ENCODE measurements at places on chromosomes 11 and 22.

GRCh38 chr11:123475469-123475868, 45.4 kb downstream of the GRAMD1B start:
- no peak for DNase-seq

GRCh38 chr11:17762309-17762974, 27.9 kb downstream of the KCNC1 start:
- no peak for DNase-seq

DNA sequence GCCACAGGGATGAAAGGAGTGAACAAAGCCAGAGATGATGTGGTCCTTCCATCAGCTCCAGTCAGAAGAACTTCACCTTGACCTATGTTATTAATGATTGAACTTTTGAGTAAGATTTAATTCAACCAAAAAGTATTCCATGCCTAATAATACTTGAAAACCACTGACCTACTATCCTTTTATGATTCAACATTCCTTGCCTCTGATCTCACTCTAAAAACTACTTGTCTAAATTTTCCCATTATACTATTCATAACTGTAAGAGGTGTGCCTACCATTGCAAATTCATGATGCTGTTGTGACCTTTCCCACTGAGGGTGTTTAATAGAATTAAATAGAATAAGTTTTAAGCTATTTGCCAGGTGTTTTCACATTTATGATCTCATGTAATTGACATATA, 164.7 kb upstream of the GUCY1A2 start:
- no peak for DNase-seq

- no peak for DNase-seq
Observed at GRCh38 chr11:45698777-45699497, 33.5 kb upstream of the CHST1 start.

DNA sequence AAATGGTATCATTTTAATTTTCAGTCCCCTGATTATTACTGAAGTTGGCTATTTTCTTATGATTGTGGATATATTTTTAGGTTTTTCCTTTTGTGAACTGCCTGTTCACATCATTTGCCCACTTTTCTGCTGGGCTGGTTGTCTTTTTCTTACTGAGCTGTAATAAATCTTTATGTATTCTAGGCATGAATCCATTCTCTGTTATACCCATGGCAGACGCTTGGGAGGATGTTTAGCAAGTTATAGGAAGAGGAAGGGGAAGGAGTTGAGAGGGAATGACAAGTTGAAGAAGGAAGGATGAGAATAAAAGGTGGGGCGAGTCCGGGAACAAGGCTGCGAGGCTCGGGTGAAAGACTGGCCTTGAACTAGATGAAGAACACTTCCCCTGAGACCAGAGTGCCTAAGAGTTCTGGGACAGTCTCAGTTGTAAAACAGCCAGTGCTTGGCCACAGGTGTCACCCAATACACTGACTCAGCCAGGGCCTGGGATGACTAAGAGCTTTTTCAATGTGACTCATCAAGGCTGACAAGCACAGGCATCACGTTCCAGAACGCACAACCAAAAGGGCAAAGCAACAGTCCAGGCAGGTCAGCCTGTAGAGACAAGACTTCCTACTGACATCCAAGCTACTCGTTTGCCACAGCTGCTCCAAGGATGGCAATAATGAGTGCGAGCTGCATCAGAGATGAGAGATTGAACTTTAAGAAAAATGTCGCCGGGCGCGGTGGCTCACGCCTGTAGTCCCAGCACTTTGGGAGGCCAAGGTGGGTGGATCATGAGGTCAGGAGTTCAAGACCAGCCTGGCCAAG, 35.2 kb downstream of the LRFN4 start:
- DNase-seq: peak; percentile 95

Data from RWPE1 (cell line).